GM04503 (cell line): ENCODE measurements at places on chromosomes 11 and 22.
A peak's percentile ranks its signal among the peaks of the same experiment; 100 is the strongest.

- DNase-seq: no peak
These were observed 46.1 kb upstream of the BLID start for GRCh38 chr11:122162095-122162494.

GRCh38 chr22:22955866-22956535 is 68.4 kb downstream of the IGLL5 start:
- DNase-seq: no peak

GRCh38 chr11:73210916-73211667 is 7.0 kb upstream of the P2RY2 start:
- DNase-seq: no peak

- no peak for DNase-seq
These were observed 56.8 kb upstream of the CLMP start for GRCh38 chr11:123251657-123252344.

DNA sequence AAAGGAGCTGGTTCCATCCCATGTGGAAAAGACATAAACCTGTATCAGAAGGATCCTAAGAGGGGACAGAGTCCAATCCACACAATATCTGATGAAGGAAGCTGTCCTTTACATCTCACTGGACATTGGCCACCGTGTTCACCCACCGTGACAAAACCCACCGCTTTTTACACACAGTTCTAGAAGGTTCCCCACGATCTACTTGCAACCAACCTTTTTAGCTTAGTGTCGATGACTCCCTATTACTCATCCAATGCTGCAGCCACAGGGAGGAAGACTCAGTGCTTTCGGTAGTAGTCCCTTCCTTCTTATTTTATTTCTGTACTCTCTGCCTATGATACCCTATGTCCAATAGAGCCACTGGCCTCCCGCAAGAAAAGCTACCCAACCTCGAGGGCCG is 65.4 kb downstream of the MAPK1 start:
- DNase-seq: no peak

DNA sequence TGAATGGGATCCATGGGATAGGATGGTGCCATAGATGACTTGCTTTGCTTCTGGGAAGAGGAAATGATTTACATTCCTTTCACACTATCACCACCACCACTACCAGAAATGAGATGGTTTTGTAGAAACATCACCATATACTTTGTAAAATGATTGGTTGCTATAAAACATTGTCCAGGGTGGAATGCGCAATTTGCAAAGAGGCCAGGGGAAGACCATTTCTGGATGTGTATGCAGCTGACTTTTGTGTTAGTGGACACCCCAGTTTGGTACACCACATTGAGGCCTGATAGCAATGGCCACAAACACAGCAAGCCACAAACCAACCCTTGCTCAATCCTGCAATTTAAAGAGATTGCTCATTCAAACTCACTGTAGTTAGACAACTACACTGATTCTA is 56.7 kb upstream of the RCN1 start:
- peak; percentile 100 for DNase-seq

DNA sequence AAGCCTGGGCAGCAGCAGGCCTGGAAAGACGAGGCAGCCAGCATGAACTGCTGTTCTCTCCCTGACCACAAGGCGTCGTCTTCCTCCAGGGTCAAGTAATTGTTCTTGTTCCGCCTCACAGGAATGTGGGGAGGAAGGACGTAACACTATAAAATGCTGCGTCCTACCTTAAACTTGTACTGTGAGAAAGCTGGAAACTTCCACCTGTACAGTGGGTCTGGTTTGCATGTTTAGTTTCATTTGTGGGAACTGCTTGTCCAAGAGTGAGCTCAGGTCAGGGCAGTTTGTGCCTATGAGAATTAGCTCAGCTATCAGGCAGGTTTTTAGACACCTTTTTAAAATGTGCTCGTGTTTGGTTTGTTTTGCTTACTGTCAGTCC is 55.2 kb downstream of the PANX1 start:
- no peak for DNase-seq

- no peak for DNase-seq
These were observed 1039.3 kb downstream of the NTM start for GRCh38 chr11:132409573-132410355.
